Stimulated activated CD8-positive, alpha-beta memory T cell treated with anti-CD3 and anti-CD28 coated beads, Interleukin-7, amount 100 ng/mL, for 4 hours (primary cell): ENCODE measurements at places on chromosomes 4 and X.

GRCh38 chrX:1152090-1152489 lies 60.4 kb downstream of the CRLF2 start:
- DNase-seq, result no peak

DNA sequence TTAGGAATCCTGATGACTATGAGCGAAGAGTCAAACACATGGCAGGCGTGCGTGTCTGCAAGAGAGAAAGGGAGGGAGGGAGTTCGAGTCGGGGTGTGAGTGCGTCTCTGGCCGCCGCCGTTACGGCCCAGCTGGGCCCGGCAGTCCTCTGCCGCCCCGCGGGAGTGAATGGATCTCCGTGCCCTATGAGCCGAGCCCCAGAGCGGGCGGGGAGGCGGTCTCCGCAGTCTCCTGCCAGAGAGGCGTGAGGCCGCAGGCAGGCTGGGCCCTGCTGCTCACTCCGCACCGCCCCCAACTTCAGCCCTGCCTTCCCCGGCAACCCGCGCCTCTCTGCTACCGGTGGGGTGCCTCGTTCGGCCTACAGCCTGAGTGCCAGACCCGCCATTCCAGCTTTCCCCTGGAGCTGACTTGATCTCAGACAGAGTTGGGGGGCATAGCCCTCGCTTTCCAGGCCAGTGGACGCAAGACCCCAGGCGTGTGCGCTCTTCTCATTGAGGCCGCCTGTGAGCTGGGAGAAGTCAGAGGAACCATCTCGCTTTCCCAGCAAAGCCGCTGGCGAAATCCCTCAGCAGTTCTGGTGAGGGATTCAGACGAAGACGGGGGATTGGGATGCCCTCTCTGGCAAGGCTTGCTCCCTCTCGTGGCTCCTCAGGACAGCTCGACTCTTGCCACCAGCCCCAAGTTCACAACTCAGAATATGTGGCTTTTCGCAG lies 1.4 kb downstream of the SLC16A2 start:
- DNase-seq, result no peak

- no peak for DNase-seq
Measured at GRCh38 chr4:168585168-168586091, 88.6 kb downstream of the PALLD start.

- DNase-seq, result no peak
Measured at GRCh38 chr4:104795264-104795939, 300.7 kb upstream of the CXXC4 start.

GRCh38 chrX:20067709-20068561 lies 48.8 kb downstream of the MAP7D2 start:
- DNase-seq, result no peak

DNA sequence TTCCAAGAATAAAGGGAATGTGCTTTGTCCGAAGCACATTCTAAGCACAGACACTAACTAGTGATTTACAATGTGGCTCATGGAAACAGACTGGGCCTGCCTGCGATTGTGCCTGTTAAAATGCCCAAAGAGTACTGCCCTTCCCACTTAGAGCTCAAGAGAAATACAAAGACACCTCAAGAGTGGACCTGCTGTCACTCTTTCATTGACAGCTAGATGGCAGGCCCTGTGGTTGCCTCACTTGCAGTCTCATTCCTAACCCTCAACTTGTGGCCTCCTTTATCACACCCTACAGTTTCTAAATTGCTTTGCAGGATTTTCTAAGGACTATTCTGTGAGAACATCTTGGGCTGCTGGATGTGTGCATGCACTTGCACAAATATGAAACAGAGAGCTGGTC lies 331.0 kb upstream of the EMCN start:
- no peak for DNase-seq

GRCh38 chr4:57023104-57023503 lies 44.4 kb downstream of the POLR2B start:
- no peak for DNase-seq

DNA sequence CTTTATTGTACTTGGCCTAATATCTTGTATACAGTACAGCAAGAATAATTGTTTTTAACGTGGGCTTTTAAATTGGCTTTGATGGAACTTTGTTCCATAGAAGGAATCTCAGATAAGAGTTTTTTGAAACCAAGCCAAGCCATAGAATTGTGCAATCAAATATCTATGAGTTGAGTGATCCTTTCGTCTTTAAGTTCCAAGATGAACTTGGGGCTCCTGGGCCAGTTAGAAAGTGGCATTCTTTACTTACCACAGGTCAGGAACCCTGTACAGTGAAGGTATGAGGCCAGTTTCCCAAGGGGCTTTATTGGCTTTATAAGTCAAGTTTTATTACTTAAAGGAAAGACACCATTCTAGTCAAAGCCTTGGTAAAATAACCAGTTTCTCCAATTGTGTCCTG lies 2104.2 kb downstream of the PCDH7 start:
- DNase-seq, result no peak

GRCh38 chrX:154505734-154506133 lies 10.3 kb downstream of the FAM3A start:
- no peak for DNase-seq

GRCh38 chrX:19496711-19497110 lies 18.6 kb downstream of the MAP3K15 start:
- no peak for DNase-seq

GRCh38 chr4:78707793-78708192 lies 68.4 kb upstream of the BMP2K start:
- no peak for DNase-seq

DNA sequence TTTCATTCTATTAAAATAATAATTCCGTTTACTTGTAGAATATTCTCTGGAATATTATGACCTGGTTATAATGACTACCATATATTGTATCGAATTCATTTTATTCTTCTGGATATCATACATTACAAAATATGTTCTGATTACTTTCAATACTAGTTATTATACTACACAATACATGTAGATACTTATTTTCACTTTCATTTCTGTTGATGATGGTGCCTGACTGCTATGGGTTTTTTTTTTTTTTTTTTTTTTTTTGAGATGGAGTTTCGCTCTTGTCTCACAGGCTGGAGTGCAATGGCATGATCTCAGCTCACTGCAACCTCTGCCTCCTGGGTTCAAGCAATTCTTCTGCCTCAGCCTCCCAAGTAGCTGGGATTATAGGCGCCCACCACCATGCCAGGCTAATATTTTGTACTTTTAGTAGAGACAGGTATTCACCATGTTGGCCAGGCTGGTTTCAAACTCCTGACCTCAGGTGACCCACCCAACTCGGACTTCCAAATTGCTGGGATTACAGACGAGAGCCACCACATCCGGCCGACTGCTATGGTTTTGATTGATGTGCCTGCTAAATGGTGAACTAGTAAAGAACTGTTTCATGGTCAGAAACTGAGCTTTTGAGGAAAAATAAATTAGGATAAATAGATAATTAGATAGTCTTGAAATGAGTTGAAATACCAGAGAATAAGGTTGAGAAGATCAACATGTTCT lies 39.5 kb downstream of the PCDH10 start:
- DNase-seq, result no peak

- no peak for DNase-seq
Measured at GRCh38 chr4:120266602-120267001, 200.0 kb upstream of the MAD2L1 start.

- DNase-seq, result no peak
Measured at GRCh38 chrX:16310326-16310725, 143.0 kb downstream of the MAGEB17 start.

GRCh38 chr4:10502717-10503116 lies 45.5 kb upstream of the ZNF518B start:
- DNase-seq, result no peak

DNA sequence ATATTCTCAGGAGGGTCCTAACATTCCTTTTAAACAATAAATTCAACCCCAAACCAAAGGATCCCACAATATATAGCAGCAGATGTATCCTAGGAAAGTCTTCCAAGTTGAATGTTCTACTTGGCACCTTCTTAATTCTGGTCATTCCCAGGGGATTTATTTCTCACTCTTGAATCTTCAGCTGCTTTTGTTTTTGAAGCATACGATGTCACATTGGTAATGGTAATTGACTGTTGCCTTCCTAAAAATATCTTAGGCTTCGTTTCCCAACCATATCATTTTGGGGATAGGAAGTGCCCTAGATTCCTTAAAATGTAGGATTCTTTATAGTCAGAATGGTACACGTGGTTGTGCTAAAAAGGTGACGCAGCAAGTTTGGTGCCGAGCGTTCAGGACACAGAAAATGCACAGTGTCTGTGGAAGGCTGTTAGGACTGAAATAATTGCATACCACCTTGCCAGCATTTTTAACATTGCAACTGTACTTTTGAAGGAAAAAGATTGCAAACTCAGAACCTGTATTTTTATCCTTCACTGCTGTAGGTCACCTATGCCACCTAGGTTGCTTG lies 8.1 kb downstream of the SNX25 start:
- no peak for DNase-seq

DNA sequence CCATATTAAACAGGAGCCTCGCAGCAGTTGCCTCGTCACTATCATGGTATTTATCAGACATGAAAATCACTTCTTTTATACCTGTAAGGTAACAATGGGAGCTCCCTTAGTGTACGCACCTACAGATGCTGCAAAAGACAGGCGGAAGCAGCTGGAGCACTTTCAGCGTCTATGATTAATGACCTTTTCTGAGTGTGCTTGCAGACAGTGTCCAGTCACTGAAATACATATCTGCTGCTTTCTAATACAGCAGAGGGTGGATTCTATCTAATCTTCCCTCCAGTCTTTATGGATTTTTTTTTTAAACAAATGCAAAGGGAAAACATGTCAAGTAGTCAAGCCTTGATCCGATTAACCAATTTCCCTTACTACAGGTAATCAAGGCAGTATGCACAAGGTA lies 24.1 kb downstream of the DCTD start:
- DNase-seq, result no peak

GRCh38 chr4:35358001-35358584 lies 886.2 kb downstream of the ARAP2 start:
- DNase-seq, result no peak

GRCh38 chr4:23774909-23775308 lies 114.9 kb downstream of the PPARGC1A start:
- DNase-seq, result no peak

- no peak for DNase-seq
Measured at GRCh38 chrX:30576881-30577280, 685 bp downstream of the TASL start.

DNA sequence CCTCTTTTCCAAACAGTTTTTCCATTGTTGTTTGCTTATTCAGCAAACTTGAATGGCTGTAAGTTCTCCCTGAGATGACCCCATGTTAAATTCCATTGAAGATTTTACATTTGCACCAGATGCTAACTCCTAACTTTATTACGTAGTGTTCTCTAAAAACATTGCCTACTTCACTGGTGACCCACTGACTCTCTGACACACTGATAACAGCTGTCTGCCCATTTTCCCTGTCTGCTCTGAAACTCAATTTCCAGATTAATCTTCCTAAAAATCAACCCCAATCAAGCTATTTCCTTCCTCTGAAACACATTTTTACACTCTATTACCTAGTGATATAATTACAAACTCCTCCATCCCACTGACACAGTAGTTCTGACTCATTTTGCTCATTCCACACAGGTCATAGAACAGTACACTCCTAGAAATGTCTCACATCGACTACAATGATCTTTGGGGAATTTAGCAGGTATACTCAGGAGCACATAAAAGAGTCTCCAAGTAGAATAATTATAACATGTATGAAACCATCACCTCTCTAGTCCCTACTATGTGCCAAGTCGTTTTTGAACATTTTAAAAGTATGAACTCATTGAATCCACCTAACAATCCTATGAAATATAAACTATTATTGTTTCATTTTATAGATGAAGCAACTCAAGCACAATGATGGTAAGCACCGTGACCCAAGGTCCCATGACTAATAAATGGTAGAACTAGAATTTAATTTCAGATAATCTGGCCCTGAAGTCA lies 210.9 kb downstream of the SLIT2 start:
- no peak for DNase-seq

- DNase-seq, result no peak
Measured at GRCh38 chr4:19596342-19596741, 655.4 kb upstream of the SLIT2 start.

GRCh38 chr4:54730581-54730980 lies 72.8 kb downstream of the KIT start:
- no peak for DNase-seq

GRCh38 chr4:151206241-151207005 lies 70.5 kb upstream of the PRSS48 start:
- no peak for DNase-seq

- DNase-seq, result no peak
Measured at GRCh38 chr4:37568489-37568888, 117.7 kb downstream of the RELL1 start.

DNA sequence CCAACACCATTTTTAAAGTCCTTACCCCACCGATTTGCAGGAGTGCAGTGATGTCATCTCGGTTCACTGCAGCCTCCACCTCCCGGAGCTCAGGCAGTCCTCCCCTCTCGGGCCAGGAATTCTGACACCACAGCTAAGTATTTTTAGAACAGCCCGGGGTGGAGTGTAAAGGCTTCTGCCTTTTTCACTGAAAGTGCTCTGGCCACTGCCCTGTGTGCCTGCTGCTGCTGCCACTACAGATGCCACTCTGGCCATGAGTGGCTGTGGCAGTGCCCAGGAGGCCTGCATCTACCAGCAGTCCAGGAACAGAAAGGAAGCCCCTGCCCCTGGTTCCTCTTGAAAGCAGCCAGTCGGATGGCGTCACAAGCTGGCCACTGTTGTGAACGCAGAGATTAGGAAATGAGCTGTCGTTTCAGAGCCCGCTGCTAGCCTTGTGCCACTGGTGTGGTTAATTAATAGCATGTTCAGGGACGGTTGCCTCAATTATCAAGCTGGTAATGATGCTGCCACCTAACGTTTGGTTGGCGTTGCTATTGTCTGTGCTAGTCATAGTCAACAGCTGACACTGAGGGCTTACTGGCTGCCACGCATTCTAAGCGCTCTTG lies 23.6 kb upstream of the TBC1D14 start:
- DNase-seq, result no peak

GRCh38 chr4:173835903-173836302 lies 305.9 kb upstream of the HAND2 start:
- DNase-seq, result no peak

DNA sequence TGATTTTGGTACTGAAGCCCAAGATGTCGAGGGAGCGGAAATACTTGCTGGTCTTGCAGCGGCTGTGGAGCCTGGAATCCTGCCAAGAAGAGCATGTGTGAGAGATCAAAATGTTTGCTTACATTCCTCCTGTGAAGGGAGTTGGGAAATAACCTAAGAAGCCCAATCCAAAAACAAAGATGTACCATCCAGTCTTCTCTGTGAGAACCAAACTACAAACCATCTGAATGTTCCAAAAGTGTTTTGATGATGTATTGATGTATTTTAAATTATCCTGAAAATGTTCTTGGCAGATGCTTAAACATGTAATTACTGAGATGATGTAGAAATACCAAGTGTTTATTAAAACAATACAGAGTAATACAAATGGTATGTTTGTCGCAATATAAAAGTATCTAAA lies 10.1 kb upstream of the ADH1A start:
- DNase-seq, result no peak

DNA sequence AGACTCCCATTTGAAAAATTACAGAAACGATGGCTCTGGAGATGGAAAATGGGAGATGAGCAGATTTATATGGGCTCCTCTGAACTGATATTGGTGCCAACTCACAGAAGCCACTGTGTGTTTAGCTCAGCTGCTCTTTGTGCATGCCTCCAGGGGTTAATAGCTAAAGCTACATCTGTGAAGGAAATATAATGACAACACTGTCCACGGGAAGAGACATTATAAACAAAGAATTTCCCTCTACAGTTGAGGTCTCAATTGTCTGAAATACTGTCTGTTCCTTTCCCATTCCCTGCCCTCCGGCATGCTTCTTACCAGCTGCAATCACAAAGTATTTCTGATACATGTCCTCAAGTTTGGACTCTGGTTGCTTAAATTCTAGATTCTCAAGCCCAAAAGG lies 40.4 kb downstream of the PPA2 start:
- no peak for DNase-seq

- no peak for DNase-seq
Measured at GRCh38 chr4:109977854-109978501, 65.3 kb downstream of the EGF start.
